SHP77 treated with DMSO at 0.1 percent for 48 hours (cell line): ENCODE measurements at places on chromosomes 5 and 9.
A peak's percentile ranks its signal among the peaks of the same experiment; 100 is the strongest.

DNA sequence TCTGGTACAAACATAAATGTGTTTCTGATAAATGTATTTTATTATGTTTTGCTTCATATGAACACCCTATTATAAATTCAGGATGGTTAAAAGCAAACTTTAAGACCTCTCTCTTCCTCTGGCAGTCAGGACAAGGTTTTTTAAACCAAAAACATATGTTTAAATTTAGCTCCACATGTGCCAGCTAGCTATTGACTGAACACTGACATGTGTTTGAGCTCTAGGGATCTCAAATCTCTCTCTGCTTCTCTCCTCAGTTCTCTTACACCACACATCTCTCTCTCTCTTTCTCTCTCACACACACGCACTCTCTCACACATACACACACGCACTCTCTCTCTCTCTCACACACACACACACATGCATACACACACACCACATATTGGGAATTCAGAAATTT, 150.1 kb upstream of the RFX3 start:
- DNase-seq = no peak

GRCh38 chr9:11931751-11932150, 761.4 kb upstream of the TYRP1 start:
- no peak for DNase-seq

DNA sequence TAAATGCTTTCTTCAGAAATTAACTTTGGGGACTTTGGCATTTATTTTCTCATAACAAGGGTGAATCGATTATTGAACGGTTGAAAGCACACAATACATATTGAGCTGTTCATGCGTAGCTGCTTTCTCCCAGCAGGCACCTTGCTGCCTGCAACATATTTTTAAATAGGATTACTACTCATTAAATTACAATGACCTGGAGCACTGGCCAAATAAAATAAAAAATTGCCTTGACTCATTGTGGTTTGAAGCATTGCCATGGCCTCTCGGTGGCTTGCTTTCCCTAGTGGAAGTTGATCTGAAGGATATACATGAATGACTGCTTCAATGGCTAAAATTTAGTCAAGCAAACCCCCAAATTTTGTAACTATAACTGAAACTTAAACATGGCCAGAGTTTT, 181.6 kb upstream of the NUDT12 start:
- no peak for DNase-seq

GRCh38 chr9:135520916-135521607, at the start of gene LCN1:
LCN1 (plus strand) TSS chr9:135521440; CDS start chr9:135521498, 58 bp downstream.
- no peak for DNase-seq

DNA sequence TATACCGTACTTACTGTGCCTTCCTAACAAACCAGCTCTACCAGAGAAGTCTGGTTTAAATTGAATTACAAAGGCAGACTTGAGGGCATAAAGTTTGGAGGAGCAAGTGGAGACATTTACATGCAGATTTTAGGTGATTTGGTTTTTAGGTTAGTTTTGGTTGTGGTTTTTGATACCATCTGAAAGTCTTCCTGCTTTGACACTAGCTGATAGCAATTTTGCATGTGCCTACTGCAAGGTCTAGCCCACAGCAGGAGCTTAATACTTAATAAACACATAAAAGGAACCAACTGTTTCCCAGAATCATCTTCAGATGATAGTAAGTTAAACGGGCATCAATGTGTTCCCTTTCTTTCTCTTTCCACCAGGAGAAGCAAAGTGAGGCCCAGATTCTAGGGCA, 3.4 kb upstream of the ESM1 start:
- no peak for DNase-seq

GRCh38 chr9:89468281-89468960, 29.5 kb downstream of the SEMA4D start:
- no peak for DNase-seq

- DNase-seq = no peak
Observed at GRCh38 chr9:74498621-74499095, 1.5 kb downstream of the RORB start.

DNA sequence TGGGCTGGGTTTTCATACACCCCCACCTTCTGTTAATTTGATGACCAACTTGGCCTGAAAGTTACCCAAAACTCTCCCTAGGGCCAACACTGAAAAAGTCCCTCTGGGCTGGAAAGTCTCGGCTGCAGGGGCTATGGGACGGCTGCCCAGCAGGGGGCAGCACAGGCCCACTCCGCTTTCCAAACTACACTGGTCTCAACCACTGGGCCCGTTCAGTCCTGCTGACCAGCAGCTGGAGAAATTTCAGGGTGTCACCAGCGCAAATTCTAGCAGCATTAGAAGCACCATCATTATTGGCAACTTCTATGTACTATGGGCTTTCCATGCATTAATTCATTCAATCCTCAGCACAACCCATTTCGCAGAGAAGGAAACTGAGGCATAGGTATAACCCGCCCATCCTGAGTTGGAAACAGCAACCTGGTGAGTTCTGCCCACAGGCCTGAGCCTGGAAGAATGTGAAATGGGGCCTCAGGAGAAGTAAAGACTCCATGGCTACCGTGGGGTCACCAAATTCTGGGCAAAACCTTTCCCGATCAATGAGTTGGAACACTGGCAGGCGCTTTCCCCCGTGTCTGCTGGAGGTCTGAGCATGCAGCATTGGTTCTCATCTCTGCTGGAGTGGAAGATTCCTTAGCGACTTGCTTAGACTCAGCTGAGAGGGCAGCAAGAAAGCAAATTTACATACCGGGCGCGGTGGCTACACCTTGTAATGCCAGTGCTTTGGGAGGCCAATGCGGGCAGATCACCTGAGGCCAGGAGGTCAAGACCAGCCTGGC, 9.7 kb downstream of the ORM2 start:
- no peak for DNase-seq

GRCh38 chr9:132040246-132040645, 39.4 kb downstream of the MED27 start:
- peak; percentile 56 for DNase-seq

DNA sequence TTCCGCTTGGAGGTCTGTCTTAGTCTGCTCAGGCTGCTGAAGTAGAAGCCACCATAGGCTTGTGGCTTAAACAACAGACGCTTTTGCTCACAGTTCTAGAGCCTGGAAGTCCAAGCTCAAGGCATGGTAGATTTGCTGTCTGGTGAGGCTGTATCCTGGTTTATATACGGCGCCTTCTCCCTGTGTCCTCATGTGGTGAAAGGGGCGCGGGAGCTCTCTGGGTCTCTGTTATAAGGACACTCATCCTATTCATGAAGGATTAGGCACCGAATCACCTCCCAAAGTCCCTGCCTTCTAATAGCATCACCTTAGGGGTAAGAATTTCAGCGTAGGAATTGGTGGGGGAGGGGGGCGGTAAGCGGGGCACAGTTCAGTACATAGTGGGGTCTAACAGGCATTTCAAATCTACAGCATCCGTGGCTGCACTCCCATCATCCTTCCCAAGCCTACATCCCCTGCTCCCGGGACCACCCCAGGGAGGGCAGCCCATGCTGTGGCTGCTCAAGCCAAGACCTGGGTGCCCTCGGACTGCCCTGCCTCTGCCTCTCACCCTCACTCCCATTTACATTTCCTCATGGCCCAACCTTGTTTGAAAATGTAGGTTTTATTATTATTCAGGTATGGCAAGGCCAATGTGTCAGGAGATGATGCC, 15.1 kb upstream of the LPCAT1 start:
- no peak for DNase-seq

- no peak for DNase-seq
Observed at GRCh38 chr5:4189317-4189716, 593.7 kb downstream of the IRX1 start.

- DNase-seq = no peak
Observed at GRCh38 chr9:128715436-128715750, 8.5 kb downstream of the ZDHHC12 start.

DNA sequence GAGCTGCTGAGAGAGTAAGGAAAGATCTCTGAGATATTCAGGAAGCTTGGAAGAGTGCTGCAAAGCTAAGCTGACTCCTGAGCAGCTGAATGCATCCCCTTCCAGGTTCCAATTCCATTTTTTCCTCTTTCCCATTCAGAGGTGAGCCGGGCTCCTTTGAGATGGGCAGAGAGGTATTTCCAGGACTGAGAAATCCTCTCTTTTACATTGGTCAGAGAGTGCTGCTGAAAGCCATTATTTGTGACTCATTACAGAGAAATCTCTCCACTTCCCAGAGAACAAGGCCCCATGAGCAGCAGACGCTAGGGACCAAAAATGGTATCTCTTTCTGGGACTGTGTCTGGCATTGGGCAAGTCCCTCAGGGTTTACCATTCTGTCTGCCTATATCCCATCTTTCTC, 3.7 kb downstream of the MCTP1 start:
- no peak for DNase-seq

GRCh38 chr9:8887369-8887768, 1087.8 kb upstream of the DMAC1 start:
- no peak for DNase-seq

DNA sequence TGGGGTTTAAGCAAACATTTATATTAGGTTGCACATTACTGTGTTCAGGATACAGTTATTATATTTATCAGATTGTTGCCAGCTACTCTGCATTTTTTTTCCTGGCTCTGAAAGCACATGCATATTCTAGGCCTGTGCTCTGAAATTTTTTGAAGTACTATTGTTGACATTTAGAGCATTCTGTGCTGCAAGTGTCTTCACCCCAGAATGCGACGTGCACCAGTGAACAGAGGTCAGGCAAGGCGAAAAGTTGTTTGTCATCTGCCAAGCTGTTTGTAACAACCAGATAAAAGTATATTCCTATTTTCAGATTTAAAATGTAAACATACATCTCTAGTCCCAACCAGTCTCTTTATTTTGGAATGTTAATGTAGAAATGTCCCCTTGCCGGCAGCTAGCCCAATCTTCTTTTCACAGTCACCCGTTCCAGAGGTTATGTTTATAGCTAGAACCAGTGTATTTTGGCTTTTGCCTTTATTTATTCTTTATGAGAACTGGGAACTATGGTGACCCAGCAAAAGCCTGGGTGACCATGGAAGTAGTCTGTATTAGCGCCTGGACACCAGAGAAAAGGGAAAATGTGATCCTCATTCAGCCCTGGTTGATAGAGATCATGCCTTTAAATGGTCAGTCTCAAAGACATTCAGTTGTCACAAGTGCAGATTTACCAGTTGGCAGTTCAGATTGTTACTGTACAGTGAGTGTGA, 84.6 kb downstream of the NDUFAF2 start:
- no peak for DNase-seq

- DNase-seq = peak; percentile 48
Observed at GRCh38 chr9:132235894-132236661, 74.2 kb downstream of the NTNG2 start.

- DNase-seq = no peak
Observed at GRCh38 chr5:761059-761771, 23.3 kb downstream of the ZDHHC11B start.

GRCh38 chr9:16680975-16681651, 189.4 kb downstream of the BNC2 start:
- DNase-seq = no peak

GRCh38 chr9:75002422-75003023, 25.6 kb downstream of the CARNMT1 start:
- DNase-seq = no peak

DNA sequence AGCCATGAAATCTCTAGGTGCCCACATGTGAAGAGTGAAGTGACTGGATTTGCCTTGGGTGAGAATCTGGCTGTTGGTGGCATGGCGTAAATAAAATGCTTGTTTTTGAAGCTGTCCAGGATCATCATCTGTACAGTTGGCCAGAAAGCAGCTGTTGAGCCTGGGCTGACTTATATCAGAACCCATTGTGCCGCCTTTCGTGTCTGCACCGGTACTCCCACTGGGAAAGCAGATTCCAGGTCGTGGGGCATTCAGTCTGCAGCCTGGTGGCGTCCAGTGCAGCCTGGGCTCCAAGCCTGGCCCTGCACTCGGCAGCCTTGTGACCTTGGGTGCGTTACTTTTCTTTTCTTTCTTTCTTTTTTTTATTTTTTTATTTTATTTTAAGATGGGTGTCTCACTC, 27.8 kb downstream of the PRRC2B start:
- no peak for DNase-seq

DNA sequence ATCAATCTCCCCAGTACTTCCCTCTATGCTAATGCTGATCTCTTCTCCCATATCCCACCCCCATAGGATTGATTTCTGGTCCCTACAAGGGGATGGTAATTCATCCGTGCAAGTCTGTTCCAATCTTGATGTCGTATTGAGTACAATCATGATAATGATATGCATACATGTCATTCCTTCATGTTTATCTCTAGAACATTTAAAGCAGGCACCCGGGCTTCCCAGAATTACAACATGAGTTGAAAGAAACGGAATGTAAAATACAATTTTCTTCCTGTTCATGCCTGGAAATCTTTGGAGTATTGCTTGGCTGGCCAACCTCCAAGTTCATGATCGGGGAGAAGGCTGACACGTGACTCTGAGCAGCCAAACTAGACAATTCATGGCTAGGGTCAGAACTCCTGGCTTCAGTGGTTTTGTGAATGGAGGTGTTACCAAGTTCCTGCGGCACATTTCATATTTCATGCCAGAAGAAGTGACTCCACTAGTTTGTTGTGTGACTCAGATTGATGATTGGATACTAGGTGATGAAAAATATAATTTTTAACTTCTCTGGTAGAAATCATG, 66.6 kb downstream of the C9orf152 start:
- DNase-seq = no peak

DNA sequence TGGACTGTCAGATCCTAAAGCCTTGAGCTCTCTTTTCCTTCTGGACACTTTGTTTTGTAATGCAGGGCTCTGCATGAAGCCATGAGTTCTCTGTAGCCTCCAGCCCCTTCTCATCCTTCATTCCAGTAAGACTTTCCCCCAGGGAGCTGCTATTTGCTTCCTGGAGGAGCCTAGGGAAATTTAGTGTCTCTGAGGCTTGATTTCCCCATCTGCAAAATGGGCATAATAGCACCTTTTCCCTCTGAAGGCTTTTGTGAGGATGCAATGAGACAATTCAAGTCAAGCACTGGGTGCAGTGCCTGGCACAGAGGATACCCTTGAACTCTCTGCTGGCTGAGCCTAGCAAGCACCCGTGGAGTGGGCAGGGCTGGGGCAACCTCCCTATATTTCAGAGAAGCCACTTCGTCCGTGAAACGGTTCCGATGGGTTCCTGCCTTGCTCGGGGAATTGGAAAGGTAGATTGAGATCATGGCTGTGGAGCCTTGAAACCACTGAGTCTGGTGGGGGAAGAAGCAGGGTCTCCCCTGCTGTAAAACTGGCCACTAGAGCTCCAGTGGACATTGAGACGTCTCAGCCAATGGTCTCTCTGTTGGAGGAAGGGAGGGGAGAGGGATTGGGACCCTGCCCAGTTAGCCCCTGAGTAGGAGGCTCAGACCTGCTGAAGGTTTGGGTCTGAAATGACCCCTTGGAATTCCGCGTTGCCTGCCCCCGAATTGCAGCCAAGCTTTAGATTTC, 14.3 kb upstream of the DAB2IP start:
- no peak for DNase-seq
